ENCODE measurements at places on chromosomes 1 and 21.

GRCh38 chr1:117719004-117719403 lies 113.2 kb downstream of the TENT5C start:
- no peak for DNase-seq

GRCh38 chr1:147892216-147892615 lies 10.4 kb upstream of the GJA8 start:
- no peak for DNase-seq

- DNase-seq: peak; percentile 11
Measured at GRCh38 chr1:41540886-41541591, 56.6 kb upstream of the EDN2 start.

DNA sequence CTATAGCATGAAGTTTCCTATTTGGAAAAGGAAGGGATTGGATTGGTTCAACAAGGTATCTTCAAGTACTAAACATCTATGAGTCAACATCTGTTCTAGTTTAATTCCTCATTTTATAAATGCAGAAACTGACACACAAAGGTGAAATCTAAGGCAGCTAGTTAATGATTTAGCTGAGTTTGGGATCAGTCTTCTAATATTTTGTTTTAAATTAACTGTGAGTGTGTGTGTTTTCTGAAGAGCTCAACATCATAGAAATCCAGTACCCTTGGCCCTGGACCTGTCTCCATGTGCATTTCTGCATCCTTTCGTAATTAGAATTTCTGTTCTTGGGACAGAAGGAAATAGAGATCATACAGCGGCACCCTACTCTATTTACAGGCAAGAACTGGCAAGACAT lies 105.9 kb downstream of the RGS2 start:
- DNase-seq: no peak

DNA sequence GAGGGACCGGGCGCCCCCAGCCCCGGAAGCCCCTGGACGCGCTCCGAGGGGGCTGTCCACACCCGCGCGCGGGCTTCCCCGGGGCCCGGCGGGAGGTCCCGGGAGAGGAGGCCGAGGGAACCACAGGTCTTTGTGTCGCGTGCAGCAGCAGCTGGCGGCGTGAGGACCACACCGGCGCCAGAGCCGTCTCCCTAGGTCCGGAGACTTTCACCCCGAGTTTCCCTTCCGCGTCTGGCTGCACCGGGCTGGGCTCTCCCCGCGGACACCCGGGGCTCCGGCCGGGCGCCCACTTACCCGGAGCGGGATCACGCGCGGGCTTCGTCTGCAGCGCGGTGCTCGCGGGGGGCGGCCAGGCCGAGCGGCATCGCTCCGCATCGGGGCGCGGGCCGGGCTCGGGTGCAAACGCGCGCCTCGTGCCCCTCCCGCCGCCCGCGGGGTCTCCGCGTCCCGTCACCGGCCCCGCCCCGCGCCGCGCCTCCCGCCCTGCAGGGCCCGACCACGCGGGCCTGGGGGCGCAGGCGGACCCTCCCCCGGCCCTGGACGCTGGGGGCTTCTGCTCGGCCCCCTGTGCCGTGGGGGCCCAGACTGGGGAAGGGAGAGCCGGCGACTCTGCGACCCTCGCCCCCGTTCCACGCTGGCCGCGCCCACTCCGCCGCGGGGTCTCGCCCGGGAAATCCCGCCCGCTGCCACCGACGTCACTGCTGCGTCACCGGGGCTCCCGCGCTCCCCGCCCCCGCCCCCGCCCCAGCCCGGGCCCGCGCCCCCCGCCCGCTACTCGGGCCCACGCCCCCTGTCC lies at the start of gene GNG4:
GNG4 (minus strand) TSS at position 417 of the 796 bp plus-strand sequence. CDS start 65,946 bp downstream, outside the sequence.
- DNase-seq: no peak

DNA sequence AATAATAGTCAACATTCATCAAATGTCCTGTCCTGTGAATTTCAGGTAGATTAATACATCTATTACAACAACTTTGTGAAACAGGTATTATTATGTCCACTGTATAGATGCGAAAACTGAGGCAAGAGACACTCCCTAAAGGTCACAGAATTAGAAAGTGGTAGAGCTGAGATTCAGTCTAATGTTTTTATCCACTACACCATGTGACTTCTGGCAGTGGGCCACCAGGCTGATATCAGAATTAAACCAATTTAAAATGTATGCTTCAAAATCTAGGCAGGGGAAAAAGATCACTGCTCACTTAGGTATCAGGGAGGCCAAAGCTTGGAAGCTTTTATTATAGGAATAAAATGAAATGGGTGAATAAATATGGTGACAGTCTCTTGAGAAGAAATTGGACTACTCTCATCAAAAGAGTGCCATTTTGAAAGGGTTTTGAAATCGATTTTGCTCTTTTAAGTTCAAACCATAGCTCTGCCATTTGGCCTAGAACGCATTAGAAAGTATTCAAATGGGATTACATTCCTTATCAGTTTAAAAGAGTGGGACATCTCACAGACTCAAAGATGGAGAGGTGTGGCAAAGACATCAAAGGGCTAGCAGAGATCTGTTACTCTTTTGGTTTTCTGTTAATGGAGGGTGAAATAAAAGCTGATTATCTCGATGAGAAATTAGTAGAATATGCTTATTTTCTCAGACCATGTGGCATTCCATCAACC lies 1.9 kb downstream of the DDAH1 start:
- DNase-seq: no peak
